ENCODE measurements at places on chromosomes 5 and 9.

- DNase-seq, result no peak
- no peaks in the 10 kb centered on the region for H3K27me3 ChIP-seq
- H3K4me1 ChIP-seq, result peaks cover 4% of the 10 kb centered on the region
- no peak overlapping the region for H3K4me3 ChIP-seq
These were observed 51.5 kb downstream of the RAI14 start for GRCh38 chr5:34707451-34708107.

DNA sequence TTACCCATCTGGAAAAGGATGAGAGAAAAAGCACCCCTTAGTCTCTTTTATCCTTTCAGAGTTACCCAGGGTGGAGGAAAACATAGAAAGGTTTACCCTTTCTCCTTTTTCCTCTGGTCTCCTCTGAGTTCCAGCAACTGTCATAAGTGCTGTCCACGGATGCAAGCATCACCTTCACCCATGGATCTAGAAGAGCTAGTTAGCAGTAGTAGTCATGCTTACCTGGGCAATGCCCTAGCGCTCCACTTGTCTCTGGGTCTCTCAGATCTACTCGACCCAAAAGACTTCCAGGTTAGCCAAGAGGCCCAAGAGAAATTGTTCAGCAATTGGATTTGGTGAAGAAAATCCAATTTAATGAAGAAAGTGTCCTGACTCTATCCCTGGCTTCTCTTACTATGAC, 656.2 kb upstream of the PTPRD start:
- no peaks in the 10 kb centered on the region for H3K4me1 ChIP-seq
- H3K36me3 ChIP-seq, result no peaks in the 10 kb centered on the region
- H3K27me3 ChIP-seq, result no peaks in the 10 kb centered on the region
- no peak overlapping the region for H3K27ac ChIP-seq

DNA sequence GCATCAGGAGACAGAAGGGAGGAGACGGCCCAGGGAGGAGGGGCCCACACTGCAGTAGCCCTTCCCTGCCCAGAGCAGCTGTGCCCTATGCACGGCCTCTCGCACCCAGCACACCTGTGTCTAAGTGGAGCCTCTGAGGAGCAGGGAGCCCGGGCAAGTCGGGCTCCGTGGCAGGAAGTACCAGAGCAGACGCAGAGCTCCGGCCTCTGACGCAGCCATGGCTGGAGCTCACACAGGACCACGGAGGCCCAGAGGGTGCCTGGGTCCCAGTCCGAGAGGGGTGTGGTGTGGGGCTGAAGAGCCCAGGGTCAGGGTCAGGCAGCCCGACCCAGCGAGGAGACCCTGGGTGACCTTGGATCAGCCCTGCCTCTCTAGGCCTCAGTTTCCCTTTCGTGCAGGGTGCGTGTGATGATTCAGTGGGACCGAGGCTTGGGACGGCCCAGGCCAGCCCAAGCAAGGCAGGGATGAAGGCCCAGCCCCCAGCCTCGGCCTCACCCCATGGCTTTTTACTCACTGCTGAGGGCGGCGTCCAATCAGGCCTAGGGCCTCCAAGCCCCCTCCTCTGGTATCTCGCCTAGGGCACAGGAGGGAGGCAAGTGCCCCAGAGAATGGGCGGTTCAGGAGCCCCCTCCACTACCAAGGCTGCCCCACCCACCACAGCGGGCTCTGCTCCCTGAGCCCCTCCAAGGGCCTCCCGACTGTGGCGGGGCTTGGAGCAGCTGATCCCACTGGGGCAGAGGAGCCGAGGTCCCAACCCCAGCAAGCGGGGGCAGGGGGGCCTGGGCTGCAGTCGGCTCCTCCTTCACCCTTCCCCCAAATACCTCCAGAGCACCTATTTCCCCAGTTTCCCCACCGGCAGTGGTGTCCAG, 4.3 kb upstream of the AGPAT2 start:
- DNase-seq, result no peak
- no peak overlapping the region for H3K27ac ChIP-seq
- peaks cover 3% of the 10 kb centered on the region for H3K36me3 ChIP-seq
- peaks cover 36% of the 10 kb centered on the region for H3K4me1 ChIP-seq
- peaks cover 7% of the 10 kb centered on the region for H3K27me3 ChIP-seq

DNA sequence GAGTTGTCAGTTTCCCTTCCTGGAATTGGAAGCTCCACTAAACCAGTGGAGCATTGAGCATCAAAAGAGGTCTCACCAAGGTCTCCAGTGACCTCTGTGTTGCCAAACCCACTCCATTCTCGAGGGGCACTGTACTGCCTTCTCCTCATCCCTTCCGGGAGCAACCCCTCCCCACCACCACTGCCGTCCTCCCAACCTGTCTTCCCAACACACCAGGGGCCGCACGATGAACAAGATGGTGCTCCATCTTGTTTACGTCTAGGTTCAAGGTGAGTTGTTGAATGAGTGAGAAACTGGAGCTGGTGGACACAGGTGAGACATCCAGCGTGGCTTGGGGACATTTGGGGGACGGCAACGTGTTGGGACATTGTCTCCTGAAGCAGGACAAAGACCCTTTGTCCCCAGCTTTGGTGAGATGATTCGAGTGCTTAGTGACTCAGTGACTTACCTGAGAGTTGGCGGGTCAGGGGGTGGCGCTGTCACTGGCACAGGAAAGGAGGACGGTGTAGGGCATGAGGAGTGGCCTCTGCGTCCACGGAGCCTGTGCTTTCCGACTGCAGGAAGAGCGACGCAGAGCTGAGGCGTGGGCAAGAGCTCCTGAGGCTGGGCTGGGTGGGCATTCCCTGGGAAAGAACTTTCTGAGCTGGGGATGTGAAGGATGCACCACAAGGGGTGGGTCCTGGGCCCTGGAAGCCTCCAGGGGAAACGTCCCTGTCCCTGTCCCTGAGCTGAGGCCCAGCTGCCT, 44.8 kb upstream of the RNU6ATAC start:
- no peaks in the 10 kb centered on the region for H3K36me3 ChIP-seq
- H3K4me3 ChIP-seq, result no peak overlapping the region
- H3K27ac ChIP-seq, result no peak overlapping the region
- no peak for DNase-seq
- peaks cover 58% of the 10 kb centered on the region for H3K4me1 ChIP-seq
- H3K27me3 ChIP-seq, result no peaks in the 10 kb centered on the region

GRCh38 chr5:96699186-96699820, 37.1 kb downstream of the CAST start:
- no peak overlapping the region for H3K4me3 ChIP-seq
- H3K4me1 ChIP-seq, result no peaks in the 10 kb centered on the region
- H3K27me3 ChIP-seq, result no peaks in the 10 kb centered on the region
- DNase-seq, result no peak
- no peaks in the 10 kb centered on the region for H3K36me3 ChIP-seq

GRCh38 chr5:44051591-44051990, 337.6 kb downstream of the FGF10 start:
- no peaks in the 10 kb centered on the region for H3K36me3 ChIP-seq
- no peak for DNase-seq
- no peaks in the 10 kb centered on the region for H3K27me3 ChIP-seq
- no peaks in the 10 kb centered on the region for H3K4me1 ChIP-seq

DNA sequence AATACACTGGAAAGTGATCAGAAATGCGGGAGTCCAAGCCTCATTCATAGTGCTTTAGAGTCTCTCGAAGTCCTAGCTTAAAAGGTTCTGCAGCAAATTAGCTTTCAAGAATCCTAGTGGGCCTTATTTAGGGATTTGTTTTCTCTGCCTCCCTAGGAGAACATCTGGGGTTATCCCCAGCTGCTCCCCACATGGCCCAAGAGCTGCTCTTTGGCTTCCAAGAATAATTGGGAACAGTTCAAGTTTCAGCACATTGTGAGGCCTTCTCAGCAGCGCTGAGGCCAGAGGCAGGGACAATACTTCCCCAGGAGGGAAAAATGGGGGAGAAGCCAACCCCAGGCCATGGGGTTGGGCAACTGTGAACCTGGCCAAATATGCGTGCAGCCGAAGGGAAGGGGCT, 108.7 kb downstream of the LIFR start:
- H3K27me3 ChIP-seq, result peaks cover 2% of the 10 kb centered on the region
- H3K4me1 ChIP-seq, result peaks cover 17% of the 10 kb centered on the region
- no peak for DNase-seq
- no peaks in the 10 kb centered on the region for H3K36me3 ChIP-seq

- no peaks in the 10 kb centered on the region for H3K27me3 ChIP-seq
- no peak for DNase-seq
- peaks cover 8% of the 10 kb centered on the region for H3K4me1 ChIP-seq
- H3K27ac ChIP-seq, result no peak overlapping the region
- H3K36me3 ChIP-seq, result no peaks in the 10 kb centered on the region
These were observed 18.8 kb downstream of the MAP1B start for GRCh38 chr5:72125941-72126620.

All from spinal cord (tissue), 10 donors.